ENCODE measurements at places on chromosomes 2 and 18.
A peak's percentile ranks its signal among the peaks of the same experiment; 100 is the strongest.

DNA sequence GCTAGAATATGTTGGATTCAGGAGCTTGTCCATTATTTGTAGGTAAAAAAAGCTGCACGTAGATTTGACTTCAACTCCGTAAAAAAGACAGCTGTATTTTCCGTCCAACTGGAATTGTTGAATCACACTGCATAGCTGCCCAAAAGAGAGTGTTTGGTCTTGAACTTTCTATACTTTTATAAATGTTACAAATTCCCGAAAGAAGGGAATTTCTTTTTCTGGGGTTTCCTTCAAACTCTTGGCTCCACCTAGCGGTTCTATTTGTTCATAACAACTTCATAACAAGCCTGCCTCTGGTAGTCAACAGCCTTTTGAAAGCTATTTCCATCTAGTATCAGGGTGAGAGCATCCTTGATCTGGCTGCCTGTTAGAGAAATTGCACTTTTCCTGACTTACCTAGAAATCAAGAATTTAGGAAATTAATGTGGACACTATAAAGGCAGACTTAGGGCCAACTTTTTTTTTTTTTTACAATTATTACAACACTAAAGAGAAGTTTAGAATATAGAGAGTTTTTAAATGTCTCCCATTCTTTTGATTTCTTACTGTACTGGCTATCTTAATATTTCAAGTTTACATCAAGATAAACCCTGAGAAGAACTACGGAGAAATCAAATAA is 48.1 kb downstream of the TMEM185B start:
- no peak for DNase-seq

DNA sequence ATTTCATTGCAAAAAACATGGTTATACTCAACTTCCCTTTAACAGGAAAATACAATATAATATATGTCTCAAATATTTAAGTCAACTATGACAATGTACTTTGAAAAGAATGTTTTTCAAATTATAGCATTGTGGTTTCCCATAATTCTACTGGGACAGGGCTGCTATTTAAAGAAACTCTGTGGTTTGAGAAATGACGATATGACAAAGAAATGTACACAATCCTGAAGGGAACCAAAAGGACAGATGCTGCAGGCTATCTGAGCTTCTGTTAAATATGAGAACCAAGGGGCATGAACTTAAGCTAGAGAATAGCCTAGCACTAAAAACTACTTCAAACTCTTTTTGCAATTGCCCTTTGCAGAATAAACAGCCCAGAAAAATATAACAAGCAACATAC is 415.9 kb downstream of the GRB14 start:
- no peak for DNase-seq

- no peak for DNase-seq
These were observed 542 bp upstream of the CNNM3 start for GRCh38 chr2:96815326-96816126.

GRCh38 chr2:3267869-3268704 is 109.5 kb downstream of the EIPR1 start:
- DNase-seq: no peak

DNA sequence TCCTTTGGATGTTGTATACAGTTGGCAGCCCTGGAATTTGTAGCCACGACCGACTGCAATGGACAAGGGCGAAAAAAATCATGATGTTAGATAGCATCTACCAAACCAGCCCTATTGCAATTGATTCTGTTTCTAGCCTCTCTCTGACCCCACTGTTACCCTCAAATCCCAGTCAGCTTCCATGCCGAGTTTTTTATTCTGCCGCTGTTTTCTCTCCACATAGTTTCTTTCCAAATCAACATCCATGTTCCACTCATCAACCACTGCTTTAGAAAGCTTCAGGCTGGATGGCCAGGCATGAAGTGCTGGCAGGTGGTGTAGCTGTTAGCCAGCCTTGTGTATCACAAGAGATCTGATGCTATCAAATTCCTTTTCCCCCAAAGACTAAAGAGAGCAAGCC is 272.8 kb downstream of the FIGN start:
- no peak for DNase-seq

GRCh38 chr2:127527001-127527804 is 914 bp upstream of the IWS1 start:
- DNase-seq: no peak

DNA sequence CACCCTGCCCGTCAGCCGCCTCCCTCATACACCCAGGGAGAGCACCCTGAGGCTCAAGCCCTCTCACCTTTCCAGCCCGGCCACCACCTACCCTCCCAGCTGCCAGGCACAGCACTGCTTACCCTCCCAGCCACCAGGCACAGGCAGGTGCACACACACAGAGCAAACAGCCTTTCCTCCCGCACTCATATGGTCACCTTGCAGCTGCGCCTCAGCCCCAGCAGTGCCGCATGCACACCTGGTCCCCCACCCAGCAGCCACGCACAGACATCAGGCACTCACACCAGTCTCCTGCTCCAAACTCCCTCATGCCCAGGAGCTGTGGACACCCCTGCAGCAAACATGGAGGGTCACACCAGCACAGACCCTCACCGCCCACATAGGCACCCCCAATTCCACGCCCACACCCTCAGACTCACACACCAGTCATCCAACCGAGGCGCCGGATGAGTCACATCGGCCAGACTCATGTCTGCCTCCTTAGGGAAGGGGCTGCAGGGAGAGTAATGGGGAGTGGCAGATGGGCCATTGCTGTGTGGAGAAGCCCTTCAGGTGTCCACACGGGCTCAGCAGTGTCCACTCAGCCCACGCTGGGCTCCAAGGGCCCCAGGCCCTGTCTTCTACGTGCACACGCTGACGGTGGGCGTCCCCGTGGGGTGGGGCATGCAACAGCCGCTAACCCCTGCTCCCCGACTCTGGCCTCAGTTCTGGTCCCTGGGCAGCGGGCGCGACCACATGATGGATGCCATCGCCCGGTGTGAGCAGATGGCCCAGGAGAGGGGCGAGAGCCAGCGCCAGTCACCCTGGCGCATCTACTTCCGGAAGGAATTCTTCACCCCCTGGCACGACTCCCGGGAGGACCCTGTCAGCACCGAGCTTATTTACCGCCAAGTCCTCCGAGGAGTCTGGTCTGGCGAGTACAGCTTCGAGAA is 22.3 kb upstream of the GPR17 start:
- DNase-seq: no peak

DNA sequence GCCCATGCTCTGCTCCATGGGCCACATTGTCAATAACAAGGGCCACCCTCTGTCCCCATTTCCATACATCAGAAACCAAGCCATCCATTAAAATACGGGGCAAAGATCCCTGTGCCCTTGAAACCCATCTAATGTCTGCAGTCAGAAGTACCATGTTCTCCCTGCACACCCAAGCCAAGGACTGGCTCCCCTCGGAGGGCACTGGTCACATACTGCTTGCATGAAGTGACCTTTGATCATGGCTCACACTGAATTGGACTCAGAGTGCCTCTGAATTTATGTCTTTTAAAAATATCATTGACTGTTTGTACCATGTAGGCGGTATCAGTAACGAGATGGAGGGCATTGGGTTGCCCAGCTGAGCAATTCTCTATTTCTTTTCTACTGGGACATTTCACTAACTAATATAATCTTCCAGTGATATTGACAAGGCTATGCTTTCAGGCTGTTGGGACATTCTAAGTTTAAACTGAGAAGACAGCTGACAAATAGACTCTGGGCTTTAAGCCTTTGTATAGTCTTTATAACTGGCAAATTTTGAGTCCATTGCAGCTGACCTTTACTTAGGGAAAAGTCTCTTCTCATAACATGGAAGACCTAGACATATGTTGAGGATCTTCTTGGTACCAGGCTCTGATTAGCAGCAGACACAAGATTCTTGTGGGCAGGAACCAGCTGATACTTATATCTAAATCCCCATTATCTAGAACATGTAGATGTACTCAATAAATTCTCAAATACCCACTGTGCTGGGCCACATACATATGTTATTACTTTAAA is 214.3 kb downstream of the MYCN start:
- DNase-seq: no peak

DNA sequence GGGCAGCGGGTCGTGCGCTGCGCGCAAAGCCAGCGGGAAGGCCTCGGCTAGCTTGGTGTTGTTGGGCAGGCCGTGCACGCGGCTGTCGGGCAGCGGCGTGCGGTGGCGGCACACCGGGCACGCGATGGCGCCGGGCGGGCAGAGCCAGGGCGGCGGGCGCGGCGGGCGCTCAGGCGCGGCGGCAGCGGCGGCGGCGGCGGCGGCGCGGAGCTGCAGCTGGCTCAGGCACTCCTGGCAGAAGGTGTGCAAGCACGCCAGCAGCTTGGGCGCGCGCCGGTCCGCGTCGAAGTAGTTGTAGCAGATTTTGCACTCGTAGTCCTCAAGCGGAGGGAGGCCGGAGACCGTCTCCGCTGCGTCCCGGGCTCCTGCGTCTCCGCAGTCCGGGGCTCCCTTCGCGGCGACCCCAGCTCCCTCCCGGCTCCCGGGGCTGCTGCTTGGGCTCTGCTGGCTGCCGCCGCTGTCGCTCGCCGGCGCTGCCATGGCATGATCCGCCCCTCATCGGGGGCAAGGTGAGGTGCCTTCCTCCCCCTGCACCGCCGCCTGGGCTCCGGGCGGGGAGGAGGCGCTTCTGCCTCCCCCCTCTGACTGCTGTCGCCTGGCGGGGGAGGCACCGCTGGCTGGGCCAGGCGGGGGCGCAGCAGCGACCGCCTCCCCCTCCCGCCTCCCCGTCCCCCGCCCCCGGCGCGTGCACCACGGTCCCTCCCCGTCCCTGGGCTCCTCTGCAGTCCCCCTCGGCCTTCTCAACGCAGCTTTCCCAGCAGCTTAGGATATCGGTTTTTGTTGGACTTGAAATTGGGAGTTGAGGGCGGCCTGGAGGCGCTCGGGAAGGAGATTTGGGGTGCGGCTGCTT is 21.0 kb upstream of the PAX3 start:
- DNase-seq: no peak

DNA sequence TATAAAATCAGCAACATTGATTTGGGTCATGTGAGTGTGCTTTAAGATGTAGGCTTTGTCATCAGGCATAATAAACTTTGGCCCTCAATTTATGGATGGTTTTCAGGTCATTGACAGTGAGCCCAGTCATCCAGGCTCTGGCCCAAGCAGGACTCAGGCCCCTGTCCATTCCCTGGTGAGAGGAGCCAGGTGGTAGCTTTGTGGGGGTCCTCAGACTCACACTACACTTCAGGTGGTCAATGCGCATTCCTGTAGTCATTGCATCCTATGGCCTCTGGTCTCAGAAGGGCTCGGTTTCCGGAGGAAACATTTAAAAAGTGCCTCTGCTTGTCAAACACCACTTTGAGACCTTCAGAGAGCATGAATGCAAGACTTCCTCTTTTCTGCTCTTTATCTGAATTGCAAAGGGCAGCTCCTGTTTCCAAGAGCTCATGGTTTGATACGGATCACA is 20.2 kb downstream of the LGALSL start:
- no peak for DNase-seq

DNA sequence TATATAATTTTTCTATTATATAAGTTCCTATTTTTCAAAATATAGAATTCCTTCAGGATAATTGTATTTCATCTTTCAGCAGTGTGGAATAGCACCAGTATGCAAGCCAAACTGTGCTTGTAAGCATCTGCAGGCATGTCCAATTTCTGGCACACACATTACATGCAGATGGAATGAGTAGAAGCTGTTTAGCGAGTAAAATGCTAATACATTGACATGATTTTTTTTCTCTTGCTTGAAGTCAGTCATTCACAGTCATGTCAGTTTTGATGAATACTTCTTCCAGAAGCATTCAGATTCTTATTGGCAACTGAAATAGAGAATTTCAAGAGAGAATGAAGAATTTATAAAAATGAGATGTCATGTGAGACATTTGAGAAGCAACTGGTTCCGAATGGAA is 109.4 kb downstream of the CERS6 start:
- no peak for DNase-seq

- no peak for DNase-seq
These were observed 124.0 kb upstream of the GATA6 start for GRCh38 chr18:22045221-22045918.

- no peak for DNase-seq
These were observed 6.5 kb upstream of the CFAP221 start for GRCh38 chr2:119537792-119538191.

GRCh38 chr2:96113367-96113677 is 3.0 kb downstream of the ADRA2B start:
- no peak for DNase-seq

- no peak for DNase-seq
These were observed 30.8 kb downstream of the ATP6V1C2 start for GRCh38 chr2:10752236-10752635.

GRCh38 chr2:27571681-27572080 is 11.2 kb upstream of the ZNF512 start:
- DNase-seq: no peak

GRCh38 chr2:67991456-67991855 is 71.3 kb downstream of the C1D start:
- no peak for DNase-seq

DNA sequence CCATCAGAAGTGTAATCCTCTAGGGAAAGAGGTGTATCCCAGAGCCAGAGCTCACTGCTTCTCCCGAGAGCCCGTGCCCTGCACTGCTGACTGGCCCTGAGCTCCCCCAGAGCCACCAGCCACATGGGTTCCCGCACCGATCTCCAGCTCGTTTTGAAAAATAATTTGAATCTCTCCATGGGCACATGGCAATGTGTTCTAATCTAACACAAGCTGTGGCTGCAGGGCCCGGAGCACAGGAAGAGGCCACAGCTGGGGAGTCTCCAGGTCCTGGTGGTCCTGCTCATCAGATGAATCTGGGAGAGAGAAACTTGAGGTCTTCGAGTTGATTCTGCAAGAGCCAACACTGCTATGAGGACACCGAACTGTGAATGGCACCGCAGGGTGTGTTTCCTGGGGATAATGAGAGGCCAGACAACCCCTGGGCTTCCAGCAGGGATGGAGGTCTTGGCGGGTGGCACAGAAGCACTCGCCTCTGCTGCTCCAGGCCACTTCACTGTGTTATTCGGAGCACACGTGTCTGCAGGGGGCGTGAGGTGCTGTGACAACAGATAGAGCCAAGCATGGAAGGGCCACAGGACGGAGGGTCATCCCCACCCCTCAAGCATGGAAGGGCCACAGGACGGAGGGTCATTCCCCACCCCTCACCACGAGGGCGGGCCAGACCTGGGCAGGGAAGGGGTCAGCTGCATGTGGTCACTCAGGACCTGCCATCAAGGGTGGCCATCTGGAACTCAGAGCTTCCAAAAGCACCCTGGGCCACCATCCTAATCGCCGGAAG is 196.8 kb downstream of the NDUFA10 start:
- DNase-seq: no peak

DNA sequence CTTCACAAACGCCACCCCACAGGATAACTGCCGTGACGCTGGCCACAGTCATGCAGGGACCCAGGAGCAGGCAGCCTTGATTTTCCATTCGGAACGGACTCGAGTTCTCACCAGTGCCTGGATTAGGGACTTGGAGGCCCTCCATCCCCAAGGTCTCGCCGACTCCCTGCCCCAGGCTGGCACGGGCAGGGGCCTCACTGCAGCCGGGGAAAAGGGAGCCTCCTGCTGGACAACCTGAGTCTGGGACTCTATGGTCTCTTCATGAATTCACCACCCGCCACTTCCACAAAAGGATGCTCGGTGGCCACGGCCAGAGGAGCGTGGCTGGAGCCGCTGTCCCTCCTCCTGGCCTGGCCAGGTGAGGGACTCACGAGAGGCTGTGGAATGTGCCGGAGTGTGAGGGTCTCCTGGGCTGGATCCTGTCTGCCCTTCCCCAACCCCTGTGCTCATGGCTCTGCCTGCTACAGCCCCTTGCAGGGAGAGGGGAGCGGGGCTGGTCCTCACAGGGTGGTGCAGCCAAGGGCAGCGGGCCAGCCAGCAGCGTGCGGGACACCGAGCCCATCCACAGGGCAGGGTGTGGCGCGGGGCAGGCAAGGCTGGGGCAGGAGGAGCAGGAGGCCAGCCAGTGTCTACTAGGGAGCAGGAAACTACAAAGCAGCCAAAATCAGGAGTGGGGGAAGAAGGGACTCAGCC is 42.3 kb downstream of the AQP12A start:
- DNase-seq: peak; percentile 10

GRCh38 chr2:142791335-142791734 is 86.1 kb upstream of the KYNU start:
- no peak for DNase-seq
